ENCODE measurements at places on chromosomes 3 and 15.

DNA sequence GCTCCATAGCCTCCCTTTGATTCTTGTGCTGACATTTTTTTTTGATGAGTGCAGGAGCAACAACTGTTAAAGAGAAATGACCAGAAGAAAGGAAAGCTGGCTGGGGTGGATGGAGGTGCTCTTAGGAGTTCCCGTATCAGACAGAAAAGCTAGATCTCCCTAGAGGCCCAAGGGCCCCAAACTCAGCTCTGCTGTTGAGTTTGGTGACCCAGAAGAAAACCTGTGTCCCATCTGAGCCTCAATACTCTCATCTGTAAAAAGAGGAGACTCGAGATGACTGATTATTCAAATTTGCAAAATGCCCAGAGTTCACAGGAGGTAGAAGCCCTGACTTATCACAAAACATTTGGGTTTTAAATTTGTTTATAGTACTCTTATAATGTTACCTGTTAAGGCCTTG, 142.4 kb downstream of the TIGIT start:
- no peak for DNase-seq

GRCh38 chr15:73955326-73955725, 29.1 kb downstream of the LOXL1 start:
- no peak for DNase-seq

DNA sequence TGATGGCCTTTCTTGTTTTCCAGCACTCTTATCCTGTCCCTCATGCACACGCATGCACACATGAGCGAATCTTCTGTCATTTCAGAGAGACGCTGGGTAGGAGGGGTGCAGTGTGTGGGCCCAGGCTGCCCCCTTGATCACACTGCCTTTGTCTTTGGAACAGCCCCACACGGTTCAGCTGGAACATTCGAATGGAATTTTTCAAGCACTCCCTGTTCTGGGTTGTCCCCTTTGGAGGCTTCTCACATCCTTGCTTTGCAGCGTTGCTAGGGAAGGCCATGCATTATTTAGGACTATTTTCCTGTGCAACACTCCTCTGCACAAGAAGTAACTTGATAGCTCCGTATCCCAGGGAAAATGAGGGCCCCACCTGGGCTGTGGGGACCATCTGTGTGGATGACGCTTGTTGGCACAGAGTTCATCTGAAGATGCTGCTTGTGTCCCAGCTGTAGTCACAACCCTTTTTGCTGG, 78.4 kb downstream of the SPSB4 start:
- no peak for DNase-seq

- no peak for DNase-seq
These were observed 30.5 kb downstream of the RAD54L2 start for GRCh38 chr3:51568996-51569395.

- DNase-seq: no peak
These were observed 30.4 kb downstream of the TFDP2 start for GRCh38 chr3:142118911-142119310.

- DNase-seq: no peak
These were observed 70.8 kb downstream of the TMCC1 start for GRCh38 chr3:129822679-129823078.

- DNase-seq: no peak
These were observed 13.0 kb upstream of the TJP1 start for GRCh38 chr15:29835301-29835700.

- no peak for DNase-seq
These were observed 69.2 kb upstream of the RPL32 start for GRCh38 chr3:12910356-12911099.

GRCh38 chr15:82143390-82144385, 97.9 kb upstream of the MEX3B start:
- DNase-seq: no peak

DNA sequence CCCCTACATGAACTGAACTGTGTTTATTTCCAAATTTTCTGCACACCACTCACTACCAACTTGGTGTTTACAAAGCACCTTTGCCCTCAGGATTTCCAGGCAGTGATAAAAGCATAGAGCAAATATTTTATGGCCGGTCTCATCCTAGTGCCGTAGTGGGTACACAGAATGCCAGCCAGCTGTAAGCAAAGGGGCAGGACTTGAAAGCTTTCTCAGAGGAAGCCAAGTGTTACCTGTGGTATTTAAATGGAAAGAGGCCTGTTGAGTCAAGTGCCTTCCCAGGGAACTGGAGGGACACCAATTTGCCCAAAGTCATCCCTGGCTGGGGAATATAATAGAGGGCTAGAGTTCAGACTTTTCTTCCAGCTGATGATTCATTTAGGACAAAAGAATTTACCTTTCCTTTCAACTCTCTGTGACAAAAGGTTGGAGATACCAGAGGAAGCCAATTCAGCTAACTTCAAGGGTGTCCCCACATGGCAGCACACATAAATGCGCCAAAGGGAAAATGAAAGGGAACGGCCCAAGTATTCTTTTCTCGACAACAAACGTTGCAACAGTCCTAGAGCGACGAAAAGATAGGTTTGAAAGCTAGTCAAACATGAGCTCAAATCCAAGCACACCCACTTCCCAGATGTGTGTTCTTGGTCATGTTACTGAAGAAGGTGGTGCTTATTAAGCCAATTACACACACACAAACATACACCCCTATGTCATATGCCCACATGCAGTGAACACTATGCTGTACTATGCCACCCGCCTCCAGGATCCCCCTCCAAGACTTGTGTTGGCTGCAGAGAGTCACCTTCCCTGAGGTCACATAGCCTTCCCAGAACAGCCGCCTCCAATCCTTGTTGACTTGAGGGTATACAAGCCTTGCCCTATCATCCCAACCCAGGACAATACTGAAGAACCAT, 27.7 kb downstream of the MAGI1 start:
- no peak for DNase-seq

DNA sequence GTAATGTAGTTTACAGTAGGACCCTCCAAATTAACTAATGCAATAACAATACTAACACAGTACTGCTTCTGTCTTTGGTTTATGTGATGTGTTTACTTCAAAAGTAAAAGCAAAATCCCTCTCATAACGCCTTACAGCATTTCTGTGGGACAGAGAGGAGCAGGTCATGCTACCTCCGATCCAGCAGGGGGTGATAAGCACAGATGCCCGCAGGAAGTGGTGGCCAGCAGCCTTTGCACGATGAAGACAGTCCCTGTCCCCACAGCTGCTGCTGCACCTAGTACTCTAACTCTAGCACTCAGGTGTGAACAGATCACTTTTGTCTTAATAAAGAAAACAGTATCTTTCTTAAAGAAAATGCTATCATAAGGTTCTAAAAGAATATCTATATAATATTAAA, 38.3 kb downstream of the ANO10 start:
- no peak for DNase-seq

All from ACHN (cell line).